ENCODE measurements at places on chromosomes 13 and 19.
A peak's percentile ranks its signal among the peaks of the same experiment; 100 is the strongest.

DNA sequence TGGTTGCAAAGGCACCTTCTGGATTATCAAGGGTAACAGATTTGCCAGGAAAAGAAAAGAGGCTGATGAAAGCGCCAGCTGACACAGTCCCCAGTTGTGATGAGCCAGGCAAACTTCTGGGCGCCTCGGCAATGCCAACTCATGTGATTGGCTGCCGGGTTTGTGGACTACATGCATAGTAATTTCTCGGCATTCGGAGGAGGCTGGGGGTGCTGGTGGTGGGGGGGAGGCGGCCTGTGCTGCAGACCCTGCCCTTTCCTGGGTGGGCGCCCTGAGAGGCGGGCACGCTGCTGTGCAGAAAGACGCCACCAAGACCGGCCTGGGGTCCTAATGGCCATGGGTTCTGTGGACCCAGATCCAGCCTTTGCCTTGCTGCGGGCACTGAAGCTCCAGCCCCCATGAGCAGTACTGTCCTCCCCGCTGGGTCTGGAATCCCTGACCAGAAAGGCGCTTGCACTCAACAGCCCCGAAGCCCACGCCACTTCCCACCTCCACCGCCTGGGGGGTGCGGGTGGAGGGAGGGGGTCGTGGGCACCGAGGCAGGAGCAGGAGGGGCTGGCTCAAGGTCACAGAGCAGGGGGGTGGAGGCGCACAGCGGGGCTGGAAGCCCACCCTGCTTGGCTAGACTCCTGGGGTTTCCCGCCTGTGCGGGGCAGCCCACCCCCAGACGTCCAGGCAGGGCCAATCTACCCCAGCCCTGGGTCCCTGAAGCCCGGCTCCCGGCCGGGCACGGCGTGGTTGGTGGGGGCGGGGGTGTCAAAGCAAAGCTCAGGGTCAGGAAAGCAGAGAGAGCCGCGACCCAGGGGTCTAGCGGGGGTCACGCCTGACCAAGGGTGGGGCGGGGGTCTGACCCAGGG is 1.0 kb downstream of the DIRAS1 start:
- DNase-seq = no peak

GRCh38 chr13:32496599-32497160 is 41.9 kb downstream of the N4BP2L2 start:
- DNase-seq = no peak

GRCh38 chr13:80783926-80784565 is 443.1 kb upstream of the SPRY2 start:
- DNase-seq = no peak

GRCh38 chr13:41418027-41418426 is 39.3 kb upstream of the RGCC start:
- DNase-seq = peak; percentile 47
